ENCODE measurements at places on chromosomes 2 and 18.

GRCh38 chr18:40109252-40110049 lies 1845.6 kb upstream of the PIK3C3 start:
- no peak for DNase-seq

DNA sequence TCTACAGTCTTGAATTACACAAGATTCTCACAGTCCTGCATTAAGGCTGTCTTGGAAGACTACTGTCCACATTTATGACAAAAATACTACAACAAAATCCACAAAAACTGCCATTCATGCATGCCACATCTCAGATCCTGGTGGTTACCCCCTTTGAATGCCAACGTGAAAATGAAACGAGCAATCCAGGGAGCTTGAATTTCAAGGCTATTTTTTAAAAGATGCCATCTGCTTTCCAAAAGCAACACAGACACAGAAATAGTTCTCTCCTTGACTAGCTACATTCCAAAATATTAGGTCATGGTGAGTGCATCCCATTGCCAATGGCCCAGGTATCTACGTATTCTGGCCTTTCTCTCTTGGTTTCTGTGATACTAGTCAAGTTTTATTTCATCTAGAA lies 36.3 kb downstream of the IRS1 start:
- DNase-seq: no peak

GRCh38 chr2:106770986-106771385 lies 115.0 kb downstream of the ST6GAL2 start:
- DNase-seq: no peak

- DNase-seq: no peak
These were observed 495.7 kb upstream of the SMIM21 start for GRCh38 chr18:75923169-75923568.

- no peak for DNase-seq
These were observed 53.9 kb upstream of the B3GNT2 start for GRCh38 chr2:62142054-62142453.

DNA sequence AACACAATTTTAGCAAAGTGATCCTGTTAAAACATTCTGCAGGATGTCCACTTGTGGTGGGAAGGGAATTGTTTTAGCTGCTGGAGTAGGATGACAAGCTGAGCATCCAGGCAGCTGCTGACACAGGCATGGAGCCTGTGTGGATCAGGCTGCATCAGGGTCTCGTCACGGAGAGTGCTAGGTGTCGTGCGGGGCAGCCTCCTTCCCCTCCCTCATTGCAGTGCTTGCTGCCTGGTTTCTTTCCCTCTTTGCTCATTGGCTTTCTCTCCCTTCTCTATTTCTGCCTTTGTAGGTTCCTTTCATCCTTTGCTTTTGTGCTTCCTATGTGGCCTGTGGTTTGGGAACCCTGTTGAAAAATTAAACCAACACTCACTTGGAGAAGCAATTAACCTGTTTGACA lies 172.9 kb downstream of the TPGS2 start:
- no peak for DNase-seq

DNA sequence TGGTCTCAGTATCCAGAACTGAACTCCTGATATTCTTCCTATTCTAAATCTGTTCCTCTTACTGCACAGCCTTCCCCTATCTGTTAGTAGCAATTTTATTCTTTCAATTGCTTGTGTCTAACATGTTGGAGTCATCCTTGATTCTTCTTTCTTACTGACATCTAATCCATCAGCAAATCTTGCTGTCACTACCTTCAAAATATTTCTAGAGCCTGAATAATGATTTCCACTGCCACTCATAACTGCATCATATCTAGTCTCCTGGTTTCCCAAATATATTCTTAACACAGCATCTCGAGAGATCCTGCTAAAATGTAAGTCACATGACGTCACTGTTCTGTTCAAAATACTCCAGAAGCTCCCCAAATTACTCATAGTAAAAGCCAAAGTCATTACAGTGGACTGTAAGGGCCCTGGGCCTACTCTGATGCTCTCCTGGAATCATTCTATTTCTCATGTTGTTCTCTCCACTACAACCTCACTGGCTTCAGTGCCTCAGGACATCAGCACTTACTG lies 95.2 kb downstream of the THSD7B start:
- DNase-seq: no peak

DNA sequence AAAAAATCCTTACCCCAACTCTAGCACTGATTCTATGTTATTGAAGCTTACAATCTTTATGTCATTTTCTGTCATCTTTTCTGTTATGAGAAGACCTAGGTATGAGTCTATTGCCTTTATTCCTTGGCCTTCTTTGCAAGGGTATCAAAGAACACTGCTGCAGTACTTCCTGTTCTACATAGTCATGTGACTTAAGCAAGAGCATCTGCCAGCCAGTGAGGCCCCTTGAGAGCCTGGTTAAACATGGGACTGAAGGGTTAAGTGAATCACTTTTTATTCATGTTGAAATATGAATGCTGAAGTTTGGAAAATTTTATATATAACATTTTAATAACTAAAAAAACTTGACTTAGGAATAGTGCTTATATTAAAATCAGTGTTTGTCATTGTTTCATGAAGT lies 844 bp upstream of the CPS1 start:
- no peak for DNase-seq

DNA sequence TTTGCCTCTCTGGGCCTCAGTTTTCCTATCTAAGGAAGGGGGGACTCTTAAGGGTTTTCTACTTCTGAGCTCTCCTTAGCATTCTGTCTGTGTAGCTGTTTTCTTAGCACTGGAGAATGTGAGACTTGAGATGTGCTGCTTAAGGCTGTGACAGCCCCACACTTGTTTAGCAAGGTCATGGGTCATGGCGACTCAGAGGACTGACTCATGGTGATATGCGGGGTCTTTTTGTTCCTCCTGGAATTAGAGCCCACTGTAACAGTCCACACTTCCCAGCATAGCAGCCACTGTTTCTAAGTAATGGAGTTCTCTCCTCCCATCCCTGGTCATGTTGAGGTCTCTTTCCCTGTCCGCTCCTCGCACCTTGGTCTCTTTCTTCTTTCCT lies 4.1 kb upstream of the LPIN1 start:
- no peak for DNase-seq

GRCh38 chr2:215884451-215885087 lies 128.8 kb downstream of the MREG start:
- DNase-seq: no peak

GRCh38 chr2:60047944-60048525 lies 505.4 kb downstream of the BCL11A start:
- DNase-seq: no peak

- no peak for DNase-seq
These were observed 5.9 kb upstream of the NARS1 start for GRCh38 chr18:57627488-57627887.

GRCh38 chr18:2907550-2908135 lies 60.8 kb downstream of the EMILIN2 start:
- no peak for DNase-seq

- DNase-seq: no peak
These were observed 278.6 kb downstream of the SLC8A1 start for GRCh38 chr2:40173276-40173675.

- no peak for DNase-seq
These were observed 39.3 kb downstream of the MAP3K2 start for GRCh38 chr2:127348426-127349000.

DNA sequence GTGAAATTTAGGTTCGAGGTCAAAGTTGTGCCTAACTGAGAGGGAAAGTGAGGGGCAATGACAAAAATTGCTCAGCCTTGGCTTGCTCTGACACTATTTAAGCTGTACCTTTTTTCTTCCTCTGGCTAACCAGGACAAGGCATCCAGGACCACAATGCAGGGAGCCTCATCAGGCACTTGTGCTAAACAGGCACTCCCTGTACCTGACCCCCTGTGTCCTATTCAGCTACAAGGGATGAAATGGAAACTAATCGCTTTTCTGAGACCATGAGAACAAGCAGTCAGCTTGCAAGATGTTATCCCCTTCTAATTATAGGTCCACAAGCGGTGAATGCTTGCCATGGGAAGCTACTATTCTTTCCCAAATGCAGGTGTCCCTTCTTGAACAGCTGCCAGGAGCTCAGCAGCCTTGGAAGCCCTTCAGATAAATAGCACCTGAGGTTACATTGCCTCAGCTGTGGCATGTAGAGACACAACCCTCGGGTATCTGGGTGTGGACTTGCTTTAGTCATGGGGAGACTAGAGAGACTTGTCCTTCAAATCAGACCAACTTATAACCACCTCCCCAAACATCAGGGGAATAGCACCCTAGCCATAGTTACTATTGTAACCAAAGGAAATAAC lies 19.1 kb upstream of the ITGA6 start:
- no peak for DNase-seq

GRCh38 chr2:100339823-100340222 lies 17.5 kb upstream of the LONRF2 start:
- no peak for DNase-seq

DNA sequence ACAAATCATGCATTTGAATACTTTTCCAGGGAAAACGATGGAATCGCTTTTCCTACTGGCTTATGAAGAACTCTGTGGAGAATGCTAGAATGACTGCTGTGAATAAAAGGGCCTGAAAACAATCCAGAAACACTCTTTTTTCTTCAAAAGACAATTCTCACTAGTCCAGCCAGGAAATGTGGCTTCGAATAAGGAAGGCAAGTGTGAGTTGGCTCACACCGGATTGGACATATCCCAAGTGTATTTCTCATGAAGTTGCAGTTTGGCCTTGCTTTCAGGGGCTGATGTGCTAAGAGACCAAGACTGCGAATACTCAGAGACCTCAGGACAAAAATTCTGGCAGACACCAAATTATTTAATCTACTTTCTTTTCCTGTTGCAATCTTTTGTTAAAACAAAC lies 54.1 kb downstream of the FIGN start:
- DNase-seq: no peak

DNA sequence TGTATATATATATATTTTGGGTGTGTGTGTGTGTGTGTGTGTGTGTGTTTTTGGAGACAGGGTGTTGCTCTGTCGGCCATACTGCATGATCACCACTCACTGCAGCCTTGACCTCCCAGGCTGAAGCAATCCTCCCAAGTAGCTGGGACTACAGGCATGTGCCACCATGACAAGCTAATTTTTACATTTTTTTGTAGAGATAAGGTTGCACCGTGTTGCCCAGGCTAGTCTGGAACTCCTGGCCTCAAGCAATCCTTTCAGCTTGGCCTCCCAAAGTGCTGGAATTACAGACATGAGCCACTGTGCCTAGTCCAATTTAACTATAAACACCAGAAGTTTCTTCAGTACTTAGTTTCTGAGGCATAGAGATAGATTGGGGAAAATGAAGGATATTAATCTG lies 18.3 kb downstream of the LIMS1 start:
- DNase-seq: no peak

GRCh38 chr2:166171216-166171615 lies 43.4 kb upstream of the SCN1A start:
- no peak for DNase-seq

DNA sequence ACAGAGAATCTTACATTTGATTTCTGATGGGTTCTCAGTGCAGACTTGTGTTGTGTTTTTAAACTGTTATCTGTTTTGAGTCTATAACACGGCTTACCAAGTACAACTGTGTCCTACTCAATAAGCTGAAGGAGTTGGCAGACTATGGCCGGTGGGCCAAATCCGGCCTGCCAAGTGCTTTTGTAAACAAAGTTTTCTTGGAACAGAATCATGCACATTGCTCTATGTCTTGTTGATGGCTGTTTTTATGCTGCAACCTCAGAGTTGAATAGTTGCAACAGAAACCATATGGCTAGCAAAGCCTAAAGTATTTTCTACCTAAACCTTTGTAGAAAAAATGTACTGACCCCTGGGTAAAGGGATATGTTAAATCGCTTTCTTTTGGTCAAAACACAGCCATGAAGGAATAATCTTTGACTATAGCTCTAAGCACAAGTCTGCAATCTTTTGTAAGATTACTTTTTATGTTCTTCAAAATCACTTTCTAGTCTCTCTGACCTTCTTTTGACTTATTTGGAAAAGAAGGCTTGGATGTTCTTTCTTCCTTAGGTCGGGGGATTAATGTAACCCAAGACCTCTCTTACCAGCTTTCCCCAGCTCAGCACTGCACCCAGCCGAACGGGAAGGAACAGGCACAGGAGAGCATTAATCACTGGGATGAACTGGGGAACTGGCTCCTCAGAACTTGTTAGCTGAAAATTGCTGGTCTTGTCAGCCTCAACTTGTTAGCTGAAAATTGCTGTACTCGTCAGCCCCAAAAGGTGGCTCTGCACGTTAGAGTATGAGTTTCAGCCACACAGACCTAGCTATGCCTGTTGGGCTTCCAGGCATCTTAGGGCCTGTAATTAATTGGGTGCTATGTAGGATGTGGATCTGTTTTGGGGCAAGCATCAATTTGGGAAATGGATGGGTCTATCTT lies 75.4 kb downstream of the CD8B2 start:
- DNase-seq: no peak

DNA sequence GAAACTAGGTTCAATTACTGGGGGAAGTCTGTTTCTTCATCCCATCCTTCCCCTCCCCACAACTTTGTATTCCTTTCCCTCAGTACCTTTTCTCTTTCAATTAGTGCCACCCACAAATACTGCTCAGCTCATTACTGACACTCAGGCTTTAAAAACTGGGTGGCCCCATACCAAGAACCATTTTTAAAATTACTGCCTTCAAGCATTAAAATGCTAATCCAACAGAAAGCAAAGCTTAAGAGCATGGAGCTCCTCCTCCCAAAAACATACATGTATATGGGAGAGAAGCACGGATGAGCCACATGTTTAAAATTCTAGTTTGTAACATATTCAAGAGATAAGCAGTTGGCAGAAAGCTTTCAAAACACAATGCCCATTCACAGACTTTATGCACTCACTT lies 44.0 kb downstream of the IRS1 start:
- DNase-seq: no peak

GRCh38 chr2:225074919-225075681 lies 32.8 kb upstream of the DOCK10 start:
- DNase-seq: no peak

- DNase-seq: no peak
These were observed 27.7 kb downstream of the KLHL29 start for GRCh38 chr2:23412556-23413155.

DNA sequence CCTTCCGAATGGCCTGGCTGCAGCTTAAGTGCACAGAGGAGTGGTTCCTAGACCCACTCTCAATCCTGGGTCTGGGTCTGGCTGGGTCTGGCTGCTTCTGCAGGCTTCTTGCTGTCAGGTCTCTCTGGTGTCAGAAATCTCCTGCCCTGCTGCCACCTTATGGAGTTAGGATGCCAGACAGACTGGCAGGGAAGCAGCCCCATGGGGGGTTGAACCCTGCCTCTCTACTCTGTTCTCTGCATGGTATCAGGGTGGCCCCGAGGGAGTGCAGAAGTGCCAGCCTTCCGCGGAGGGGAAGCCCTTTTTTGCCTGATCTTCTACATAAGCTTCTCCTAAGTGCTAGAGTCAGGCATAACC lies 89.4 kb downstream of the ZCCHC2 start:
- DNase-seq: no peak

- no peak for DNase-seq
These were observed 141.9 kb upstream of the NETO1 start for GRCh38 chr18:73009691-73010090.

GRCh38 chr2:223859070-223859469 lies 21.7 kb upstream of the AP1S3 start:
- DNase-seq: no peak
